Activated T-cell treated with anti-CD3 and anti-CD28 coated beads for 4 hours (primary cell): ENCODE measurements at places on chromosomes 4 and X.

DNA sequence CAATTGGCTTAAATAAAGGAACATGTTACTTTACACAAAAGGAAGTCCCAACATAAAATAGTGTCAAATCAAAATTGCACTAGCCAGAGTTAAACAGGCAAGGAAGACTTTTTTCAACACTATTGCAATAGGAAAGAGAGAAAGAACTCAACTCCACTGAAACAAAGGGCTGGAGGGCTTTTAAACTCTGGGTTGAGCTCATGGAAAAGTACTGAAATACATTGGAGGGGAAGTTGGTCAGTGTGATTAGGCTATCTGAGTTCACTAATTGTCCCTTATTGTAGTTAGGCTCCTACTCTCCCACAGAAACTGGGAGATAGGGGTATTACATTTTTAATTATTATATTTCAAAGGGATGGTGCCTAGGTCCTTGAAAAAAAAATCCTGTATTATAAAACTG, 491.2 kb upstream of the LCORL start:
- DNase-seq, result no peak

GRCh38 chr4:86816501-86817273, 32.5 kb downstream of the SLC10A6 start:
- no peak for DNase-seq

GRCh38 chrX:154321594-154321993, 26.0 kb downstream of the TKTL1 start:
- no peak for DNase-seq

- DNase-seq, result no peak
These were observed 56.5 kb upstream of the RASGEF1B start for GRCh38 chr4:81528200-81528599.

- no peak for DNase-seq
These were observed 119.3 kb downstream of the ZNF827 start for GRCh38 chr4:145819101-145819852.
